ENCODE measurements at places on chromosomes 4 and X.
A peak's percentile ranks its signal among the peaks of the same experiment; 100 is the strongest.

DNA sequence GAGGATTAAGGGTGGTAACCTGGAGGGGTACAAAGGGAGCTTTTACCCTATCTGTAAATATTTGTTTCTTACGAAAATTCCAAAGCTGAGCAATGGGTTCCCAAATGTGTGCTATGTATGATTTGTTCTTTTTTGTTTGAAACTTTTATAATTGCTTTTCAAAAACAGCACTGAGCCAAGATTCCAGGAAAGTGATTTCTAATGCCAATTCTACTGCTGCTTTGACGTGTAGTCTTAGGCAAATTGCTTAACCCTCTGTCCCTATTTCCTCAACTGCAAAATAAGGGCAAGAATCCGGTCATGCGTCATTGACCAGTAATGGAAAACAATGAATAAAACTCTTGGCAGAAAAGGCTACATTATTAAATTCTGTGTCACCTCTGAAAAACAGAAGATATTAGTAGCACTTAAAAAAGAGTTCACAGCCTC is 454.7 kb downstream of the IL15 start:
- DNase-seq, result peak; percentile 26

DNA sequence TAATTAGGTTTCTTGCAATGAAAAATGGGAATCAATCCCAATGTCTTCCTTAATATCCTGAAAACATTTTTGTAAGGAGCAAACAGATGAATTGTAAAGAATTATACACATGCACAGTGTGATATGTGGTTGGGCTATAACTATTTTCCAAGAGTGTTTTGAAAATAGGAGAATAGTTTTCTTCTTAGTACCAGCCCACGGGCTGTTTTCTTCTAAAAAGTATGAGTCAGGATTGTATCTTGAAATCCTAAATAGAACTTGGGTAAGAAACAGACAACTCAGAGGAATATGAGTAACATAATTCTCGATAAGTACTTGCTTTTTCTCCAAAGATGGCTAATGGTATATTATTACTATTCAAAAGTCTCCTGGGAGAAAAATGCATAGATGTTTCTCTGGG is 136.7 kb downstream of the MAGEC2 start:
- no peak for DNase-seq

DNA sequence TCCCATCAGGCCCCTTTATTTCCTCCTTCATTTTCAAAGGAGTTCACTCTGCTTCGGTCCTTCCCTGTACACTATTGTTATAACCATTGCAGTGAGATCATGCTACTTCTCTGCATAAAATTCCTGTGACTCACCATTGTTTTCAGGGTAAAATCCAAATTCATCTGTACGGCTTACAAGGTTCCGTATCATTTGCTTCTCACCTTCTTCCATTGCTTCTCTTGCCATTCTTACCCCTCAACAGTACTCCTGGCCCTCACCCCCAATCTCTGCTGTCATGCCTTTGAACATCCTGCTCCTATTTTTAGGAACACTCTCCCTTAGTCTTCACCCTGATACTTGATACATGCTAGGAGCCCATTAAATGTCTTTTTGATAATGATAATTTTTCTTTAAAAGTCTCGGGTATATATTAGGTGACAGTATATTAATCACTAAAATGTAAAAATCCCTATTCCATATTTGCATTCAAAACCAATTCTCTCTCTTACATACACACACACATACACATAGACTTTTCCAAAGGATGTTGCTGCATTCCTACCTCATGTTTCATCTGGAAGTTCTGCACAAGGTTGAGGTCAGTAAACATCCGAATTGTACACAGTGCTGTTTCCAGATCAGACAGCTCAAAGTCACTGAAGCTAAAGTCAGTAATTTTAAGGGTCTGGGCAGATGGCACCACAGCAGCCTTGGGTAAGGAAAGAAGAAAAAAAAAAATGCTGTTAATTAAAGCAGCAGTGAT is 103.4 kb downstream of the PDE5A start:
- peak; percentile 61 for DNase-seq

GRCh38 chrX:68841251-68842049 is 12.6 kb downstream of the EFNB1 start:
- DNase-seq, result no peak

DNA sequence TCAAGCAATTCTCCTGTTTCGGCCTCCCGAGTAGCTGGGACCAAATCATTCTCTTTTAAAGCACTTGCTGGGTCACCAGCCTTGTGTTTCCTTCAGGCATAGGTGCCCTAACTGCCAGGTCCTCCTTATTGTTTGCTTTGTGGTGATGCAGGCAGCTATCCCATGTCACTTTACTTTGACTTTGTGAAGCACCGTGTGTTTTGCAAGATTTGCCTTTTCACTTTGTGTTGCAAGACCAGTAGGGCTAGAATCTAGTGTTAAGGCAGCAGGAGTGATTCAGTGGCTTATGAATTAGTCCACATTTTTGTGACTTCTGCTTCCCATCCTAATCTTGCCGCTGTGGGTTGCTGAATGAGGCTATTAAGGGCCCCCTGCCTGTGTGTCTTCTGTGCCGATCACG is 20.2 kb downstream of the SYAP1 start:
- DNase-seq, result no peak

DNA sequence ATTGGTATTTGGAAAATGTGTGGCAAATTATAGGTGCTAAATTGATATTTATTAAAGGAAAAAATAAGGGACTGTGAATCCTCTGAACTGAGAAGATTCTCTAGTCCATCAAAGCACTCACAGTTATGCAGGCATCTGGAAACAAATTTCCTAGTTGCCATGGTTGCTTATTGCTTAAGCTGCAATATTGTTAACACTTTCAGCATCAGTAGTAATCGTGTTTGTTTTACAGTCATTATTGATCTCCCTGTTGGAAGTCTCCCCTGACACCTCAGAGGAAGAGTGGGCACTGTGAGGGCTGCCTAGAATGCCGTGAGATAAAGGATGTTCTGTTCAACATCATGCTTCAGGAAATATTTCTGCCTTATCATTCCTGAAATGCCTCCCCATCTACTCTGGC is 2004.3 kb upstream of the ADGRL3 start:
- DNase-seq, result no peak

DNA sequence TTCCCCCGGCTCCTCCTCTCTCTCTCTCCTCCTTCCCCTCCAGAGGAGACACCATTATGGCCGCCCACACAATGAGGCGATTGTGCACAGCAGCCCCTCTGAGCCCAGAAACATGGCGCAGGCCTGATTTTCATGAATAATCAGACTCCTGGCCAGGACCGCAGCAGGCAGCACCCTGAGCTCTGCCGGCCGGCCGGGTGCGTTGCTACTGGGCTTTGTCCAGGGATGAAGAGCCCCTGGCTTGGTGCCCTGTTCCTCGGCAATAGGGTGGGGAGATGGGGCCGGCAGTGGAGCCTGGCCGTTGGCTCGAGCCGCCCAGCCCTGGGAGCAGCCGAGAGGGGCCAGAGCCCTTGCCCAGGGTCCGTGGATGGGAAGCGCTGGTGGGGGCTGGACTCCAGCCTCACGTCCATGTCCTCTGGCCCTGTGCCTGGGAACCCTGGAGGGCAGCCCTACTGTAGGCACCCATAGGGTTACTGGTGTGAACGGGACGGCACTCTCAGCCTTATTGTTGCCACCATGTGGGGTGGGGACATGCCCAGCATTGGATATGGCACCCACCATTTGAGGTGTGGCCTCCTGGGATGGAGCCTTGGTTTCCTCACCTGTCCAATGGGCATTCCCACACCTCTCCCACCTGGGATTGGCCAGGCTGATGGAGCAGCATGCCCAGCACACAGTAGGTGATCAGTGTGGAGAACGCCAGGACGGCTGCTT is 103.0 kb downstream of the SORCS2 start:
- peak; percentile 32 for DNase-seq

GRCh38 chr4:91989914-91990313 is 313.9 kb upstream of the GRID2 start:
- DNase-seq, result no peak

- DNase-seq, result no peak
These were observed 2.7 kb upstream of the GAGE10 start for GRCh38 chrX:49300703-49301102.

DNA sequence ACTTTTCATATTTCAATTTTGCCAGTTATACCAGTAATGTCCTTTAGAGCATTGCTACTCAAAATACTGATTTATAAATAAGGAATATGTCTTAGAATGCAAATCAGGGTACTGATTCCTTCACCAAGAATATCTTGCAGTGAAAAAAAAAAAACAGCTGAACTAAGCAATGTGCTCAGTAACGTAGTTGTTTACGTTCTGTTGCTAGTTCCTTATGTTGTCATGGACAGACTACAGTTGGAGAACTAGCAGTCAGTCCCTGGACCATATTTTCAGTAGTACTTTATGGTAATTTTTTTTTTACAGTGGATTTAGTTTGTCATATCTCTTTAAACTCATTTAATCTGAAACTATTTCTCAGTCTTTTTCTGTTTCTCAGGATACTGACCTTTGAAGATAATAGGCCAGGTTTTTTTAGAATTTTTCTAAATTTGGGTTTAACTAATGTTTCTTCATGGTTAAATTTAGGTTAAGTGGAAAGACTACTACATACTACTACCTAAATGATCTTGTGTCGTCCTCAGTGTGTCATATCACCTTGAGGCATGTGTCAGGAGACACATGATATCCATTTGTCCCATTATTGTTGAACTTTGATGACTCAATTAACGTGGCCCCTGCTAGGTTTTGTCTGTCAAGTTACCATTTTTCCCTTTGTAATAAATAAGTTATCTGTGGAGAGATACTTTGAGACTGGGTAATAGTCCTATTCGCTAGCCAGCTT is 21.0 kb downstream of the SMARCAD1 start:
- DNase-seq, result no peak

DNA sequence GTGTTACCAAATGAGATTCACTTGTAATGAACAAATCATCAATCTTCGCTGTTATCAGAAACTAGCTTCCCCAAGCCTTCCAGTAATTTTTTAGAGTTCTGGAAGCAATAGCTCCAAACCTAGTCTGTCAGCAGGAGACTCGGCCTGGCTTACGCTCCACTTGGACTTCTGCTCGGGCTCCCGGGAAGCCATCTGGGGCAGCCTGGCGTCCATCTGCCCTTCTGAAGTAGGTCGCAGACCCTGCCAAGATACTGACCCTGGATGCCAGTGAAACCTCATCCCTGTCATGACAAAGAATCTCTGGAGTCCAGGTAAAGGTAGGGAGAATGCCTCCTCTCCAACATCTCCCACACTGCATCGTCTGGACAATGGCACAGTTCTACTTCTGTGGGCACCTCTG is 493.8 kb upstream of the ZFP42 start:
- DNase-seq, result no peak

DNA sequence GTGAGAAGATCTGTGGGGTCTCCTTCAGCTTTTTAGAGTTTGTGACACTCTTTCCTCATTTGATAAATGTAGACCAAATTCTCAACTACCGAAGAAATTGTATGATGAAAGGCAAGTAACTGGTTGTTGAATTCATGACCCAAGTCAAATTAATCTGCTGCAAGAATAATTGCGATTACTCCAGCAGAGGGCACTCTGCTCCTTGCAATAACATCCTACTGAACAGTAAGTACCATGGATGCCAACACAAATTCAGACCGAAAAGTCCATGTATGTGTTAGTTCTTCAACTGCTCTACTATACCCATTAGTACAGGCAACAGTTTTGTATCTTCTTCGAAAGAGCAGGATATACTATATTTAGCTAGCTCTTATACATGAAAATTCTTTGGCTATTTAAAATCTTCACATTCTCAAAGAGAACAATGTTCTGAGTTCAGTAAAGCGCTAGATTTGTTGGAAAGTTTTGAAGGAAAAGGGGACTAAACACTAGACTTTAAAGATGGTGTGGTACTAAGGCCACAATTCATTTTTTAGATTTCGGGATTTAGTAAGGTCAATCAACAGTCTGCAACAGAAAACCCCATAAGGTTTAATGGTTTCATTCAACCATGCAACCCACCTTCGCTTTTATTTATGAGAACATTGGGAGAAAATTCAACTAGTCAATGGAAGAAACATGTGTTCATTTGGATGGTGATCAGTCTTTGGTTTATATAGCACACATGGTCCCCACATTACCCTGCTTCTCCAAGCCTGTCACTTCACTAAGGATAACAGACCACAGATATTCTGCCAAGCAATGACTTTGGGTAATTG is 105.4 kb upstream of the TBC1D9 start:
- DNase-seq, result peak; percentile 64

DNA sequence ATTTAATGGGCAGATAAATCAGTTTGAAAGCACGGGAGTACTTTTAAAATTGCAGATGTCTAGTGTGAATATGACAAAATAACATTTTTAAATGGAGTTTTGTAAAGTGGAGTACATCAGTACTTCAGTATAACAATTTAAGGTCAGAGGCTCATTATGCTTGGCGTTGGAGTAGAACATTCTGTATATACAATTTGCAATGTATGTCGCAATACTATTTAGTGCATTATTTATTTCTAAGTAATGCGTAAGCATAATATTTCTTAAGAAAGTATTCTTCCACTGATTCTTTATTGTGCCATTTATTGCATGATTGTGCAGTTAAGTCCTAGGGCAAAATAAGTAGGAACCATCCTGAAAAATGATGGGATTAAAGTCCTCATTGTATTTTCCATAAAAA is 461.6 kb downstream of the AFF2 start:
- DNase-seq, result no peak

DNA sequence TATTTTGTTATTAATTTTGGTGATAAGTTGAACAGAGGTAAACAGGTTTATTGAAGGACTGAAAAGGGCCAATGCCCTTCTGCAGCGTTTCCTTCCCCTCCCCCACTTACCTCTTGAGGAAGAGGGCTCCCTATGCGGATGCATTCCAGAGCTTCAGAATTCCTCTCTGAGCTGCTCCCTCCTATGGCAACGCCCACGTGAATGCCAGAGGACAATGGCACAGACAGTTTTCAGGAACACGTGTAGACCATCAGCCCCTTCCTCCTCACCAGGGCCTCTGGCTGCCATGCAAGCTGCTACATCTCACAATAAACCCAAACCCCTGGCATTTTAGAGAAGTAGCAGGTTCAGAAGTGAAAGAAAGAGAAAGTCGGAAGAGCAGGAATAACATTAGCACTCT is 127.9 kb downstream of the CHRDL1 start:
- DNase-seq, result no peak

- DNase-seq, result no peak
These were observed at the start of gene GPR119 for GRCh38 chrX:130385520-130385919. Gene GPR119 (minus strand): TSS chrX:130385674. CDS start chrX:130385447, 227 bp downstream.

- DNase-seq, result no peak
These were observed 163.9 kb upstream of the SLC7A11 start for GRCh38 chr4:138405934-138406567.

GRCh38 chr4:78971326-78971725 is 32.1 kb upstream of the PAQR3 start:
- no peak for DNase-seq

GRCh38 chr4:179307297-179308136 is 1865.3 kb upstream of the AGA start:
- DNase-seq, result peak; percentile 7

DNA sequence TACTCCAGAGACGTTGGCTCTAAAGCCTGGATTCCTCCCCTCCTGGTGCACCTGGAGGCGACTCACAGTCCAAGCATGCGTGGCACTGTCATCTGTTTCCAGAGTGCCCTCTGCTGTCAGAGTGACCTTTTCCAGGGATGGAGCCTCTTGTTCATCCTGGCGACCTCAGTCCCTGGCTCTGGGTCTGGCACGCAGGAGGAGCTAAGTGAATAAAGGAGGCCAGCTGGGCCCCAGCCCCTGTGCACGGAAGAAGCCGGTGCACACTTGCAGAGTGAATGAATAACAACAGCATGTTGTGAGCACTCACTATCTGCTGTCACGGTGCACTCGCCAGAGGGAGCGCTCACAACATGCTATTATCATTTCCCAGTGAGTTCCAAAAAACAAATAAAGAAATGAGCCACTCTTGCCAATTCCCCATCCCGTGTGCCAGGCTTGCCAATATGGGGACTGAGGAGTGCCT is 27.8 kb upstream of the PSAPL1 start:
- peak; percentile 45 for DNase-seq

GRCh38 chr4:24224446-24224845 is 334.6 kb upstream of the PPARGC1A start:
- DNase-seq, result no peak

Measured in RPMI7951 (cell line).